Epithelial cell of prostate (primary cell): ENCODE measurements at places on chromosomes 11 and 22.

- DNase-seq, result peak; percentile 3
Observed at GRCh38 chr11:59753650-59754493, 1.3 kb upstream of the STX3 start.

DNA sequence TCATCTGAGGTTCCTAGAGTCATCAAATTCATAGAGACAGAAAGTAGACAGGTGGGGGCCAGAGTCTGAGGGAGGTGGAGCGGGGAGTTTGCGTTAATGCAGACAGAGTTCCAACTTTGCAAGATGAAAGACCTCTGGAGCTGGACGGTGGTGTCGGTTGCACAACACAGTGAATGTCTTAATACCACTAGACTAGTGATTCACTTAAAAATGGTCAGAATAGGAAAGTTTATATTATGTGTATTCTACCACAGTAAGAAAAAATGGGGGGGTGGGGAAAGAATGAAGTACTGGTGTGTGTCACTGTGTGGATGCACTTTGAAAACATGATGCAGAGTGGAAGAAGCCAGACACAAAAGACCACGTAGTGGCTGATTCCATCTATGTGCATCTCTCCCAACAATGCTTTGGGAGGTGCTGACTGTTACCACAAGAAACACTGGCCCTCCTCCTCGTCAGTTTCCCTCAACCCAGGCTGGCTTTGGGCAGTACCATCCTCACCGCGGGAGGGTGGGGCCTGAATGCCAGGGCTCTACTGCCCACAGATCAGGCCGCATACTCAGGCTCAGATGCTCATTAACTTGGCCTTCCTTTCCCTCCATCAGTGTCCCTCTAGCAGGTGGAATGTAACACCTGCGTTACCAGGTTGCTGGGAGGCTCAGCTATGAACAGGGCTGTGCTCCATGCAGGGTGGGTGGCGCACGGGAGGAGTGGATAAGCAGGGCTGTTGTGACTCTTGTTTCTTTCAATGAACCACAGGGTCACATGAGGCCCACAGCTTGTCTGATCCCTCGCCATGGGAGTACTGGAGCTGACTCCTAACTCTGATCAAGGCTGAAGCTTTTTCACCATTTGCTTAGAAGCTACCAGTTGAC, 297.0 kb downstream of the CTTN start:
- no peak for DNase-seq

- no peak for DNase-seq
Observed at GRCh38 chr22:47515384-47516125, 753.1 kb downstream of the TBC1D22A start.

DNA sequence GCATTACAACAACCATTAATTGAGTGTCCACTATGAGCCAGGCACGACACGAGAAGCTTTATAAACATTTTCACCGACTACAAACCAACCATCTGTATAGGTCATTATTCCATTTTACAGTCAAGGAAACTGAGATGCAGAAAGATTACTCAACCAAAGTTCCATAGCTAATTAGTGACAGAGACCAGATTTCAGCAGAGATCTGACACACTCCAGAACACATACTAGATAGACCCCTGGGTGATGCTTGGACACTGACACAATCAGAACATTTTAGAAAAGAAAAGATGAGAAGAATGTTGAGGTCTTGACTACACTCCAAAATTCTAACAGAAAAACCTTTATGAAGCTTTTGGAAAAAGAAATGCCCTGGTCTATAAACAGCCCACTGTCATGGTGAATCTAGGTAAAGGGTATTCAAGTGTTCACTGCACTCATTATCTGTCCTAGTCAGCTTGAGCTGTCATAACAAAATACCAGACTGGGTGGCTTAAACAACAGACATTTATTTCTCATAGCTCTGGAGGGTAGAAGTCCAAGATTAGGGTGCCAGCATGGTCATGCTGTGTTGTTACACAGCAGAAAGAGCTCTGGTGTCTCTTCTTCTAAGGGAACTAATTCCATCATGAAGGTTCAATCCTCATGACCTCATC, 89.0 kb downstream of the RELT start:
- DNase-seq, result no peak

DNA sequence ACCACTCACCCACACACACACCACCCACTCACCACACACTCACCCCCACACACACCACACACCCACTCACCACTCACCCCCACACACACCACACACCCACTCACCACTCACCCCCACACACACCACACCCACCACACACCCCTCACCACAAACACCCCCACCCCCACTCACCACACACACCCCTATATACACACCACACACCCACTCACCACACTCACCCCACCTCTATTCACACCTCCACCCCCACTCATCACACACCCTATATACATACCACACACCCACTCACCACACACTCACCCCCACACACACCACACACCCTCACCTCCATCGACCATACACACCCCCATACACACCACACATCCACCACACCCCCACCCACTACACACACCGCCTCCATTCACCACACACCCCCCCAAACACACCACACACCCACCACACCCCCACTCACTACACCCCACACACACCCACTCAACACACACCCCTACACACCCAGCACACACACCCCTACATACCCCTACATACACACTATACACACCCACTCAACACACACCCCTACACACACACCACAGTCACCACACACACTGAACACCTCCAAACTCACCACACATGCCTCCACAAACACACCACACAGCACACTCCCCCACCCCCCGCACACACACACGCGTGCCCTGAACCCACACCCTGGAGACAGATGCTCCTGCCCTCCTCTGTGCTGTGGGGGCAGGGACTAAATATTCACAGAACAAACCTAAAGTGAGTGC, 19.0 kb upstream of the TTLL12 start:
- no peak for DNase-seq
